RWPE2 (cell line): ENCODE measurements at places on chromosomes 5 and 9.
A peak's percentile ranks its signal among the peaks of the same experiment; 100 is the strongest.

- no peak for DNase-seq
Measured at GRCh38 chr9:136531904-136532798, 13.7 kb downstream of the NOTCH1 start.

GRCh38 chr9:128025736-128026135 is 41.4 kb downstream of the NAIF1 start:
- DNase-seq = no peak

DNA sequence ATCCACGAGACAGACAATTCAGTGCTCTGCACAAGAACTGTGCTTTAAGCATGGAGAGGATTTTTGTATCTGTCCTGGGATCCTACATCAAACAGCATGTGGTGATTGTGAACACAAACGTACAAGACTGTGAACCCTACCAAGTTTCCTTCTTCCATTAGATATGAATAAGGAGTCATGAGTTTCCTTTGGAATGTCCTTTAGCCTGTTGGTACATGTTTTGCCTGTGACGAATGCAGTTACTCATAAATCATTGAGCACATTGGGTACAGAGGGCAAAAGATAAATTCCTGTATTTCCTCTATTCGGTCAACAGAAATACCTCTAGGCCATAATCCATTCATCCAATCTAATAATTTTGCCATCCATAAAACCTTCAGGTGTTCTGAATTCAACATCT is 61.5 kb downstream of the FXN start:
- no peak for DNase-seq

DNA sequence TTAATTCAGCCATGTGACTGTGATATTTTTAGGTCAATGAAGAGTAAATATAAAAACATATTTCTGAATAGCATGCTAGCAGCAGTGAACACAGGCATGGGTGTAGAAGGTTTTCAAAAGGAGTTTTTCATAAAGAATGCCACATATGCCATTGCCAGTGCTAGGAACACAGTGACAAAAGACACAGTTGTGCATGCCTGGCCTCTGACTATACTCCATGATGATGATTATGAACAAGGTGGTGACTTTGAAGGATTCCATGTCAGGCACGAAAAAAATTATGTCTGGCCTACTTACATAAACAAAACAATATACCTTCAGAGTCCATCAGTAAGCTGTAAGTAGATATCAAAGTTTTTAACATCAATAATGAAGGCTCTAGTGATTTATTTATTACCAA is 438.7 kb downstream of the TLE1 start:
- no peak for DNase-seq

GRCh38 chr5:144015961-144016360 is 154.5 kb downstream of the YIPF5 start:
- no peak for DNase-seq

DNA sequence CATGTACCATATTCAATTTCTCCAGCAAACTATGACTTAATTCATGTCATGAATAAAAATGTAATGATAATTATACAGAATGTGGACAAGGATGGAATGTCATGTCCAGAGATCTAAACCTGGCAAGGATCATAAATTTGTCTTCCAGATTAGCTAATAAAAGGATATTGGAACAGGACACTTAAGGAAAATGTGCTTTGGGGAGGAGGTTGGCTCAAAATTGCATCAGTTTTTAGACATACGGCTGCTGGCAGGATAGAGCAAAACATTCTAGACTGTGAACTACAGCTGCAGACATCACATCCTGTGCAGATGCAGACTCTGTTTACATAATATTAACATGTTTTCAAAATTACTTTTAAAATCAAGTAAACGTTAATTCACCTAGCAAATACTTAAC is 248.4 kb downstream of the TLR4 start:
- DNase-seq = no peak

- DNase-seq = no peak
Measured at GRCh38 chr9:13628526-13628925, 349.0 kb upstream of the MPDZ start.

DNA sequence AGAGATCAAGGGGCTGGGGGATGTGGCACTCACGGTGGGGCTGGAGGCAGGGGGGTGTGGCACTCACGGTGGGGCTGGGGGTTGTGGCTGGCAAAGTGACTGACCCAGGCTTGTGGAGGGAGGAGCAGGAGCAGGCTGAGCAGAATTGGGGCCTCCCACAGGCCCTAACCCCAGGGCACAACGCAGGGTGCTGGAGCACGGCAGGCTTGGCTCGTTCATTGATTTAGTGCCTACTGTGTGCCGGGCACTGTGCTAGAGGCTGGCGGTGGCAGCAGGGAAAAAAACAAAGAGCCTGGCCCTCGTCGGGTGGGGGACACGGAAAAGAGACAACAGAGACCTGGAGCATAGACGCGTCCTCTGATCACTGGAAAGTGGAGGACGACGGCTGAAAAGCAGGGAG is 80.9 kb downstream of the HMCN2 start:
- no peak for DNase-seq

GRCh38 chr5:165477546-165477945 is 1972.1 kb downstream of the MAT2B start:
- DNase-seq = no peak

DNA sequence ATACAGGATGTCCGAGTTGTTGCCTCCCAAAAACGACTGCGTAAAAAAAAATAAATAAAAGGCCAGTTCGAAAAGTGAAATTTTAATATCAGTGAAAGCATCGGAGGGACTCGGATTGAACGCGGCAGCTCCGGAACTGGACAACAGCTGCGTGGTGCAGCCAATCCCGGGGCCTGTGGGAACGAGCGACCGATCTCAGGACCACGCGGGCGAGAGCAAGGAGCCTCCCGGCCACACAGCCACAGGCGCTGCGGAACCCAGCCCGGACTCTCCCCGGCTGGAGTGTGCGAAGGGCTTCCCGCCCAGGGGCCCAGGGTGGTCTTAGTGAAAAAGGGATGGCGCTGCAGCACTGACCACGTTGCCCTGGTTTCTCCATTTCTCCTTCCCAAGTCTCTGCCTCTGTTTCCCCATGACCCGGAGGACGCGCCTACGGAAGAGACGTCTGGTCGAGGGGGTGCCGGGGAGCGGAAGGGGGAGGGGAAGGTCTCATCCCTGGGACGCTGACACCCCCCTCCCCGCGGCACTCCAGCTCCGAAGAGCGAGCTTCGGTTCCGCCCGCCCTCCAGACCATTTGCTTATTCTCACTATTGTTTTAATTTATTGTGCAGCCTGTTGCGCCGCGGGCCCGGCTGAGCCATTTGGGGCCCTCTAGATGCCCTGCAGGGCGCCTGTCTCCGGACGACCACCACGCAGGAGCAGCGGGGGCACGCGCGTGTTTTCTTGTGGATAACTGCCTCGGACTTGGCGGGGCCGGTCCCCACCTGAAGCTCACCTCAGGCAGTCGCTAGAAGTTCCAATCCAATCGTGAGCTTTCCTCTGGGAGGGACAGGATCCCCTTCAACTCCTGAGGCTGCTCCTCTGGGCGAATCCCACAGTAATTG is 303.0 kb downstream of the PARP8 start:
- DNase-seq = no peak

DNA sequence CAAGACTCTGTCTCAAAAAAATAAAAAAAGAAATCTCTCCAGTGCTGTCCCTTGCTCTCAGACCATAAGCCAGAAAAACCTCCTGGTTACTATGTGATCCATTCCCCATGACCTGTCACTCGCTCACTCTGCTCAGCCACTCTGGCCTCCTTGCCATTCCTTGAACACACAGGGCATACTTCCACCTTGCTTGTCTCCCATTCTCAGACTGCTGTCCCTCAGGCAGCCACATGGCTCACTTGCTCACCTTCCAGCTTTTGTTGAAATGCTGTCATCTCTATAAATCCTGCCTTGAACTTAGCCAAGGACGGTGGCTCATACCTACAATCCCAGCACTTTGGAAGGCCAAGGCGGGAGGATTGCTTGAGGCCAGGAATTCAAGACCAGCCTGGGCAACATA is 82.9 kb downstream of the UGCG start:
- no peak for DNase-seq

GRCh38 chr9:77594963-77595362 is 53.2 kb downstream of the GNA14 start:
- no peak for DNase-seq

DNA sequence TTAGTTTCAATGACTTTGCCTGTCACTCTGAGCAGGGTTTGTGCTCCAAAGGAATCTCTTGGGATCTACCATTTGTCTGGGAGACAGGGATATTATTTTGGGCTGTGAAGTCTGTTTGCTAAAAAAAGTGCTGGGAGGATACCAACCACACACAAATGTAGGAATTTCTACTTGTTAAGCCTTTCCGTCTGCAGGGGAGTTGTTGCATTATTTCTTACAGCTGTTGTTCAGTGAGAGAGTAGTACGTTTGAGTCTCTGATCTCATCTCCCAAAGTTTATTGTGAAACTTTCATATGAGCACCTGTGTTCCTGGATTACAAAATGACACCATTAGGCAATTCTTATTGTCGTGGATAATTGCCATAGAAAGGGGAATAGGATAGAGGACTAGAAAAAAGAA is 78.3 kb upstream of the SEMA6A start:
- no peak for DNase-seq

- no peak for DNase-seq
Measured at GRCh38 chr5:96329886-96330529, 103.0 kb downstream of the PCSK1 start.

DNA sequence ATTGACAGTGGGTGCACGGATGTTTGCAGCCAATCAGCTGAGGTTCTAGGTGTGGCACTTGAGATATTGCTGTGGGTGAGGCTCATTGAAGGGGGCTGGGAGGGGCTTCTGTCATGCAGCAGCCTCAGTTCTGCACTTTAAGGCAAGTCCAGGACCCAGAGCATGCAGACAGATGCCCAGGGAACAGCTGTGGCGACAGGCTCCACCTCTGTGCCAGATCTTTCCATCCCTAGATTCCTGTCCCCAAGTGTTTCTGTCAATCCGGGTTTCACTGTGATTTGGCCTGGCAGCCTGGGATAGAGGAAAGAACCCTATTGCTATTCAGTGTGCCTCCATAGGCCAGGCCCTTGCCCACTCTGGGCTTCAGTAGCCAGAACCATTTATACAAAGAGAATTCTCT is 20.8 kb upstream of the CERCAM start:
- DNase-seq = no peak

DNA sequence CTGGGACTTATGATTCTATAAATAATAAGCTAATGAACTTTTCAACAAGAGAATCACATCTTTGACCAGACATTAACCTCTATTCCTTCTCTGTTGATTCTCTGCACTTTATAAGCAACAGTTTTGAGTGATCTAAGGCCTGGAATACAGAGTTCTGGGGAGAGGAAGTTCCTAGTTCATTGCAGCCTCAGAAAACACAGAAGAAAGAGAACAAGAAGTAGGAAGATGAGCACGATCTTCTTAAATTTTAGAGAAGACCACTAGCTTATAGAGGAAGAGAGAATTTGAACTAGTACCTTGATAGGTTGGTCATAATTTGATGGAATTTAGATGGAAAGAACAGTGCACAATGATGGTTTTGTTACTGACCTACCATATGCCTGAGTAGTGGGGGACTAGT is 8.5 kb upstream of the C9orf72 start:
- no peak for DNase-seq

DNA sequence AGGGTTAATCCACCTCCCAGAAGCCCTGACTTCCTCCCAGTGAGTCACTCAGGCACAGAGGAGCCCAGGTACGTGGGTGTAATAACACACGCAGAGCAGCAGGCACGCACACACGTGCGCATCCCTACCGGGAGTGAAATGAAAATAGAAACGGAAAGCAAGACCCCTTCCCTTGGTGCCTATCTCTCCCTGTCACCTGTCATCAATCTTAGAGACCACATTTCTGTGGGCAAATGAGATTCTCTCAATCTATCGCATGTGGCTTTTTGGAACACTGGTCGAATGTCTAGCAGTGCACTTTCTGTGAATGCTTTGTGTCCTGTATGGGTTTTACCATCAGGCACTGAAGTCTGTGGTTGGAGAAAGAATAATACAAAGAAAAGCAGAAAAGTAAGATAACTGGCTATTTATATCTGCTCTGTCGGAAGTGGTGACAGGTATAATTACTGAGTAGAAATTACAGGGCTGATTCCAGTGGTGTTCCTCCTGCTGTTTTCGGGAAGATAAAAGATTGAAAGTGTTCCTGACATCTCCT is 137.7 kb upstream of the GRIA1 start:
- peak; percentile 74 for DNase-seq

- DNase-seq = no peak
Measured at GRCh38 chr5:53438079-53438478, 42.4 kb upstream of the FST start.

- no peak for DNase-seq
Measured at GRCh38 chr9:133677126-133678010, 41.2 kb downstream of the DBH start.

GRCh38 chr9:69035438-69036308 is at the start of gene FXN:
Gene FXN, plus strand, starts transcription at chr9:69035752. Its CDS starts 31 bp downstream, at chr9:69035783.
- DNase-seq = no peak

DNA sequence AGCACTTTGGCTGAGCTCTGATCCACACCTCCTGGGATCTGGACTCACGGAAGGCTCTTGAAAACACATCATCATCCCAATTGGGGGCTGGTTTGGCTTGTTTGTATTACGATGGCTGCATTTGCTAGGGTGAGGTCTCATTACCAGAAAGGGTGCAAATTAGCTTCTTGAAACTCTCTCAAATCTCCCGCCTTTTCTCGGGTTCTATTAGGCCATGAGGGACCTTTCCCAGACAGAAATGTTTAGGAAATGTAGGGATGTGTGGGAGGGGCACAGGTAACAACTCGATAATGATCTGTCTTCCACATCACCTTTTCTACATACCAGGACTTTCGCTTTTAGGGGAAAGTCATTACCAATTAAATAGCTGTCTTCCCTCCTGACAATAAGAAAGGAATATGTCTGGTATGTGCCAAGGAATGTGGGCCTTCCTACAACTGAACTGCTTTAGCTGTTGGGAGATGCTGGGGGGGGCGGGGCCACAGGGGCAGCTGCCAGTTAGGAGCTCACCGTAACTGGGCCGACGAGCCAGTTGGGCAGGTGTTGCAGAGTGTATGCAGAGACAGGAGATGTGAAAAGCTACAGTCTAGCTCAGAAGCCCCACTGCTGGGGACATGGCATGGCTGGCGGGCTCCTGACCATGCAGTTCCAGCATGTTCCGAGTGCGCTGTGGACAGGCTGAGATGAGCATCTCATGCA is 71.2 kb downstream of the AK8 start:
- DNase-seq = no peak

- DNase-seq = no peak
Measured at GRCh38 chr9:8660383-8660782, 860.8 kb upstream of the DMAC1 start.
